NCI-H774 (cell line): ENCODE measurements at places on chromosomes 6 and 20.

DNA sequence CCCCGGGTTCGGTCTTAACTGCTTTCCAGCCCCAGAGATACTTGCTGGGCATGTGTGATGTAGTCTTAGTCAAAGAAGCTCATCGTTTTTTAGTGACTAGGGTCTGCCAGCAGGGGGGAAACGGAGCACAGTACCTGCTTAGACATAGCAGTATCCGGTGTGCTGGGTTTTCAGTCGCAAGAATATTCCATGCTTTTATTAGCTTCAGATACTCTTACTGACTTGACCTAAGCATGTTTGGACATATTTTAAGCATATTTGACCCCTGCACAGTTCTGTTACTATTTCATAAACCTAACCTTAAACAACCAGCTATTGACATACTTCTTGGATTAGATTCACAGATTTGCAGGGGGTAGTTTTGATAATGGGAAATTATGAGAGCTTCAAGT, 3.0 kb downstream of the E2F3 start:
- DNase-seq = no peak

DNA sequence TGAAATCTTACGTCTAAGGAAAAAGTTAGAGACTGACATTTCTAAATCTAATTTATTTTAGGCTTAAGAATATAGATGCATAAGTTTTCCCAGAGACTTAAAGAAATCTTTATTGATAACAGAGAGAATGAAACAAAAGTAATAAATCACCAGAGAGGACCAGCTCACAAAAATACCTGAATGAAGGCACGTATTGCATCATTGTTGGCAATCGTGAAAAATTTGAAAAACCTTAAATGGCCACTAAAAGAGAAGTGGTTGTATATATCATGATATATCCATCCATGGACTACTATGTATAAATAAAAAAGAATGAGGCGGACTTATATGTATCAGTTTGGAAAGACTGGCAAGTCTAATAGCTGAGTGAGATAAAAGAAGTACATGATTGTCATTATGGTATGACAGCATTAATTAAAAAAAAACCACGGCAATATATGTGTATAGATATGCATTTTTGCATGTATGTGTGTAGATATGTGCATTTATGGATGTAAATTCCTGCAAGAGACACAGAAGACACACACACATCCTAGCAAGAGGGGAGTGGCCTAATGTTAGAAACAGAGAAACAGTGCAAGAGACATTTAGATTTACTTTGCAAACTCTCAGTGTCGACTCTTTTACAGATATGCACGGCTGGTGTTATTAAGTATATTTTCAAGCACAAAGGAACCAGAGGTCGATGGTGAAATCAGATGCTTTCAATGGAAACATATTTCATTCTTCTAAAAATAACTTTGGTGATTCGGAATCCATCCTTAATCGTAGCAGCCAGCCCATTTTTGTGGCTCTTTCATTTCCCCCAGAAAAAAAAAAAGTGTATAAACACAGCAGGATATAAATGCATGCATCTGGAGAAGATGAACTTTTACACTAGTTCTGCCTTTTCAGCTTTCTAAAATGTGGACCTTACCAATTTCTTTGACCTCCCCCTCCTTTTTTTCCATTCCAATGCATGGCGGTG, 156.1 kb upstream of the SALL4 start:
- DNase-seq = no peak

DNA sequence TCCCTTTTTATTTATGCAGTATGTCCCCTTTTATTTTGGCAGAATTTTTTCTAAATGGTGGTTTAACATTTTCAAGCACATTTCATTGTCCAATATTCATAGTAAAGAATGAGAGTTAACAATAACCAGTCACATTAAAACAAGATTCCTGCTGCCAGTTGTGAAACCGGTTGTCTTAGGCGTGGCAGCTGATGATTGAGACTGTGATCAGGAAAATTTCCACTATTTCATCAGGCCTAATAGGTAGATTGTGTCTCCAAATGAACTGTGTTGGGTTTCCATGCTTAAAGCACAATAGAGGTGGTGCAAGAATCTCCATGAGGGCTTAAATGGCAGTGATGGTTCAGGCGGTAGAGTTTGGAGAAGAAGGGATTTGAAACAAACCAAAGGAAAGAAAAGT, 15.3 kb downstream of the PRDM1 start:
- no peak for DNase-seq

DNA sequence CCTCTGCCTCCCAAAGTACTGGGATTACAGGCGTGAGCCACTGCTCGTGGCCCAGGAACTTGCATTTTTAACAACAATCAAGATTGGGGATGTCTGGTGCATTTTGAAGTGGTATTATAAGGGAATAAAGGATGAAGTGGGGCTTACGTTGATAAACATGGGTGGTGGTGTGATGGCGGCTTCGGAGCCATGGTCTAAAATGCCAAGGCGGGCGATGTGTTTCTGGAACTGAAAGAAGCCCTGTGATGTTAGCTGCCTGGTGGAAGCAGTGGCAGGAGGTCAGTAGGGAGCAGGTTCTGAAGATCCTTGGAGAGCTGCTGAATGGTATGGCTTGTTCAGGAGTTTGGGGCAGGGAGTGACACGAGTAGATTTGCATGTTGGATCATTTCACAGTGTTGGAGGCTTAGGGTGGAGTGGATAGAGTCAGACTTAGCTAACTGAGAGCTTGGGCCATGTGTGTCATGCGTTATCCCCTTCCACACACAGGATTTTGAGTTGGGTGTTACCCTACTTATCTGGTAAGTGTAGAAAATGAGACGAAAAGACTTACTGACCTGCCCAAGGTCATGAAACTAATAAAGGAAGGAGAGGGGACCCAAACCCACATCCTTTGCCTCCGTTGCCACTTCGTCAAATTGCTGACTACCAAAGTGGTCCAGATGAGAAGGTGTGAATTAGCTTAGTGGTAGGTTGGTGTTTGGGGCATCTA, 1.5 kb downstream of the NELFCD start:
- no peak for DNase-seq

DNA sequence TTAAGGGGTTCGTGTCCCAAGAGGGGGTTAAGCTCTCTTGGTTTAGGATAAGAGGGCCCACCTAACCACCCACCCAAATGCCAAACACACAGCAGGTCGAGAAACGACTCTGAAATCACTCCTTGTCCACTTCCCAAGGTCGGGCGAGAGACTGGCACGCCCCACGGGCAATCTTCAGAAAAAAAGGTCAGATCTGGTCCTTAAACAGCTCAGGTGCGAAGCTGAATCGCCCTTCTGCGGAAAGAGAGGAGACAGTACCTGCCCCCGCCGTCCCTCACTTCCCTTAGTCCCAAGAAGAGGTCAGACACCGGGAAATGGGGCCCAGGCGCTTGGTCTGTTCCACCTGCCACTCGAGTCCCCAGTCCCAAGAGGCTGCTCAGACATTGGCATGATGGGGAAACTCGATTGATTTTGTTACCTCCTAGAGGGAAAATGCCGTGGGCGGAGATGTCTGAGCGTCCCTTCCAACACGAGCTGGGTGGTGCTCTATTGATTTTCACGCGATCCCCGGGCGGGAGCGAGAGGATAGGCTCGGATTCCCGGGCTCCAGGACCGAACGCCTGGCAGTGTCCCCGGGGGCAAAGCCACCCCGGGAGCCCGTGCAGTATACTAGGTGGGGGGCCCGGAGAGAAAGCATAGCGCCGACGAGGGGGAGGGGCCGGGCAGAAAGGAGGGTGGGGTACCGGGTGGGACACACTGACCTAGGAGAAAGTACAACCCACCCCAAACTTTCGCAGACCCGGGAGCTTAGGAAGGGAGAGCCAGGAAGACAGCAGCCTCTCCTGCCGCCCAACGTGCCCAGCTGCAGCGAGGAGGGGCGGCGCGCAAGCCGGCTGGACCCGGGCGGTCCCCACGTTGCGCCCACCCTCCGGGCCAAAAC, 1.1 kb upstream of the SAMD5 start:
- DNase-seq = peak; percentile 35

DNA sequence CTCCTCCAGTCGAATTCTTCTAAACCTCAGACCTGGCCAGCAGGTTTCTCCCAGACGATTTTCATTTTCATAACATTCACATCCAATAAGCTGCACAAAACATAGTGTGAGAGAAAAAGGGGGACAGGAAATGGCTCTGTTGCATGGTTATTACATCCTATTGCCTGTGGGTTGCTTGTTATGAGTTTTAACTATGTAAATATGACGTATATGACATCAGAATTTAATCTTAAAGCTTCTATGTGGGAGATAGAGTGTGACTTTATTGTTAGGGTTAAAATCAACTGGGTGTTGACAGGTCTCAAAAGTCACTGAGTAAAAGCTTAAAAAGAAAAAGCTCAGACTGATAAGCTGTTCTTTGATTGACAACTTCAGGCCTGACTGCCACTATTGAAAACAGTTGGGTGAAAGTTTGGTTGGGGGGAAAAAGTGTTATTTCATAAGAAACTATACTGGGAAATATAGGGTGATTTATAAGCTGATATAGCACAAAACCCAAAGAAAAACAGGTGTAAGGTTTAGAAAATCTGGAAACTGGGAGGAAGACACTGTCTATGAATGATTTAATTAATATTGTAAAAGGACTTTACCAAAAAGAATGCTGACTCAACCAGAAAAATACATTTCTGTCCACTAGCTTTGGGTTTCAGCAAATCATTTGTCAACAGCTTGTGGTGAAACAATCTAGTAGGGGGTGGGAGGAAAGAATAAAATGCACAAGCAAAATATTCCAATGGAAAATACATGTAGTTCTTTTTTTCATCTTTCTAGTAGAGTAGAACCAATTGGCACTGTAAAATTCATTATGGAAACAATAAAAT, 134.1 kb upstream of the CEP162 start:
- no peak for DNase-seq

DNA sequence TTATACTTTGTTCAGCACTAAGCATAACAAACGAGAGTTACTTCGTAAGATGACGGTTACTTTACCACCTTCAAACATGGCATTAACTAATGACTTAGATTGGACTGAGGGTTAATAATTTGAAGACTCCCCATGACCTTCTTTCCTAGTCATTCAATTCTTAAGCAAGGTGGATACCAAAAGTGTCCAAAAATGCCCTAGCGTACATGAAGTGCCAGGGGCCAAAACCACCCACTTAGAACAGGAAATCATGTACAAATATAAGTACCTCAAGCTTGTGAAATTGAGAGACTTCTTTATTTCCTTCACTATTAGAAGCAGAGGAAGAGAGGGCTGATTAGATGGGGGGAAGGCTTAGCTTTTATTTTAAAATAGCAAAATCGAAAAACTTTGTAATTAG, 166.4 kb downstream of the ATXN1 start:
- DNase-seq = no peak

DNA sequence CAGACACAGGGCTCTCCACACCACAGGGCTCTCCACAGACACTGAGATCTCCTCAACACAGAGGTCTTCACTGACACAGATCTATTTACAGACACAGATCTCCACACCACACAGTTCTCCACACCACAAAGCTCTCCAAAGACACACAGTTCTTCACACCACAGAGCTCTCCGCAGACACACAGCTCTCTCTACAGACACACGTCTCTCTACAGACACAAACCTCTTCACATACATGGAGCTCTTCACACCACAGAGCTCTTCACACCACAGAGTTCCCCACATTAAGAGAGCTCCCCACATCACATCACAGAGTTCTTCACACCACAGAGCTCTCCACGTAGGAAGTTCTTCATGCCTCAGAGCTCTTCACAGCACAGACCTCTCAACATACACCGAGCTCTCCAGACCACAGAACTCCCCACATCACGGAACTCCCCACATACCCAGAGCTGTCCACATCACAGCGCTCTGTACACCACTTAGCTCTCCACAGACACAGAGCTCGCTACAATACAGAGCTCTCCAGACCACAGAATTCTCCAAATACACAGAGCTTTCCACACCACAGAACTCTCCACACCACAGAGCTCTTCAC, 53.9 kb downstream of the ERMARD start:
- no peak for DNase-seq

GRCh38 chr6:127092466-127092865, 26.0 kb upstream of the RSPO3 start:
- DNase-seq = no peak

DNA sequence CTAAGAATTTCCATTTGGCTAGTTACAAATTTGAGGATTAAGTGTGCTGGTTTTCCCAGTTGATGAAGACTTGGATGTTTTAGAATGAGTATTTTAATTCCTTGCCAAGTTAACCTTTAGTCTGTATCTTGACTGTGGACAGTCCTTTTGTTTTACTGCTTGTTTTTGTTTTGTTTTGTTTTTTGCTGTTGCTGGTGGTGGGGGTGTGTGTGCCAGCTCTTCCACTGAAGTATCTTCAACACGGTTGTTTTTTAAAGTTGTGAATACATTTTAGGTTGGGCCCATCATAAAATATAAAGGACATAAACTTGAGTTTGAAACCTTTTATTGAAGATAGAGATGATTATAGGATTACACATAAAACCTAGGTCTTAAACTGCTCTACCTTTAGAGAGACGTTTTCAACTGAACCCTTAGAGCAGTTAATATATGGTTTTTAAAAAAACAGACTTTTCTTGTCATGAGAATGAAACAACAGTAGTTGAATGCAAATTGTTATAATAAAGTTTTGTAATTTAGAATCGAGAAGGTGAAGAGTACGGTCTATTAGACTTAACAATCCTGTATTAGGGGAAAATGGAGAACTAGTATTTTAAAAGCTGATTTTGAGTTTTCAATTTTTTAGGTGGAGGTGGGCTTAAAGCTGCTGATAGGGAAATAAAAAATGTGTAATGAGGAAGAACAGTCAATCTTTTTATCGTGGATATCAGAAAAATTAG, 4.0 kb downstream of the QKI start:
- DNase-seq = no peak

GRCh38 chr20:5977975-5978374, 27.5 kb downstream of the MCM8 start:
- DNase-seq = no peak

DNA sequence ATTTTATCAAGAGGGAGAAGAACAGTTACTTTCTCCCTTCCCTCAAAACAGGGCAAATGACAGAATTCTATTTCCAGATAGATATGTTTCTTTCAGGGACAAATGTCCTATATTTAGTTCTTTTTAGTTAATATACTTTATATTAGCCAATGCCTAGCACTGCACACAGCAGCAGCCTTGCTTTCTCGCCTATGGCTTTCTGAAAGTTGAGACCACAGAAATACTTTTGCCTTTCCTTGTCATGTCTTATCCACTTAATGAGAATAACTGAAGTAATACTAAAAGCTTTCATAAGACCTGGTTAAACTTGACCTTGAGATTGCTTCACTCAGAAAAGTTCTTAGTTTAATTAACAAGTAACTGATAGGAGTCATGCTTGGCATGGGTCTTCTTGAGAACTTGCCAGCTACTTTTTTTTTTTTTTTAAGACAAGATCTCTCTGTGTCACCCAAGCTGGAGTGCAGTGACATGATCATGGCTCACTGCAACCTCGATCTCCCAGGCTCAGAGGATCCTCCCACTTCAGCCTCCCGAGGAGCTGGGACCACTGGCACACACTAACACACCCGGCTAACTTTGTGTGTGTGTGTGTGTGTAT, 159.3 kb downstream of the CDKAL1 start:
- DNase-seq = no peak

GRCh38 chr6:72984981-72985665, 240.2 kb downstream of the KHDC1L start:
- no peak for DNase-seq

- DNase-seq = no peak
These were observed 271.4 kb upstream of the MAN1A1 start for GRCh38 chr6:119620846-119621555.

- no peak for DNase-seq
These were observed 53.8 kb downstream of the ABHD12 start for GRCh38 chr20:25336561-25337422.
